ENCODE measurements at places on chromosomes 6 and 20.

DNA sequence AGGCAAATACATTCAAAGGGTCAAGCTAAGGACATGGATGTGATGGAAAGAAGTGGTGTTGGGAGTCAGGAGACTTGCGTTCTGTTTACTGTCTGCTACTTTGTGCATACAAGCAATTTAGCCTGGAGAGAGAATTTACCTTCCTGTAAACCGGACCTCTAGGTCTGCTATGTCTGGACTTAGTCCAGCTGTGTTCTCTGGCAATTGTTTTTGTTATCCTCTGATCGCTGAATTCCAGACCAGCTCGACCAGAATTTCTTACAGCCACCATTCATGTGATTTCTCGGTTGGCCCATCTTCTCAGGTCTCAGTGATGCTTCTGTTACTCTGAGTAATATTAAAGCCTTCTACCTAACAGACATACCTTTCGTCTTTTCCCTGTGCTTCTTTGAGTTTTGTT, 75.2 kb downstream of the LRRC1 start:
- no peak for DNase-seq

DNA sequence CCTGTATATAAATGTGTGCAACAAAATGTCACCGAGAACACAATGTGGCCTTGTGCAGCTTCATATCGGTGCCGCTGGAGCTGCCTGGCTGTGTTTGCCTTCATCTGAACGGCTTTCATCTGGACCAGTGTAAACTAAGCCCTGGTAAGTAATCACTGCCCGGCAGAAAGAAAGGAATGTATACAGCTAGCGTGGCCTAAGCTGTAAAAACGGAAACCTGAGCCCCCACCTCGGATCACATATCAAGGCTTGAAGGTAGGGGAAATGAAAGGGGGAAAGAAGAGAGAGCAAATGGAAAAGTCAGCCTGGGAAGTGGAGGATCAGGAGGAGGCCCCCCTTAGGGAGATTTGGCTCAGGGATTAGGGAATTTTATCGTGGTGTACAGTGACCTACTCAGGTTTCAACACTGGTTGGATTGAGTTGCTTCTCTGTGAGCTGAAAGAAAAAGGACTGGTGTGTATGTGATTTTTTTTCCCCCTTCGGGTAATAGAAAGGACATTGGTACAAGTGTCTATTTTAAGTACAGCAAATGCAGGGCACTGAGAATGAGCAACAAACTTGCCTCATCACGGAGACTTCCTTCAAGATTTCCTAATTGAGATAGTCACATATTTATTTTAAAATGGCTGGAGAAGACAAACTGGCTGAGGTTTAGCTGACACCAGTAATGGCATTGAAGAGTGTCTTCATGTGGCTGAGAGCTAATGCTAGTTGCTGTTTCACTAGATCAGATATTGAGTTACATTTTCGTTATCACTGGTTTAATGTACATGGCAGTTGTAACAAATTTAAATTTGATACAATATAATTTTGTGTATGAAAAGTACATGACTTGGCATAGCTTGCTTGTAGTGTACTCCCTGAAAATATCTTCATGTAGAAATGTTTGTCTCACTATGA, 3.5 kb downstream of the SOBP start:
- no peak for DNase-seq

DNA sequence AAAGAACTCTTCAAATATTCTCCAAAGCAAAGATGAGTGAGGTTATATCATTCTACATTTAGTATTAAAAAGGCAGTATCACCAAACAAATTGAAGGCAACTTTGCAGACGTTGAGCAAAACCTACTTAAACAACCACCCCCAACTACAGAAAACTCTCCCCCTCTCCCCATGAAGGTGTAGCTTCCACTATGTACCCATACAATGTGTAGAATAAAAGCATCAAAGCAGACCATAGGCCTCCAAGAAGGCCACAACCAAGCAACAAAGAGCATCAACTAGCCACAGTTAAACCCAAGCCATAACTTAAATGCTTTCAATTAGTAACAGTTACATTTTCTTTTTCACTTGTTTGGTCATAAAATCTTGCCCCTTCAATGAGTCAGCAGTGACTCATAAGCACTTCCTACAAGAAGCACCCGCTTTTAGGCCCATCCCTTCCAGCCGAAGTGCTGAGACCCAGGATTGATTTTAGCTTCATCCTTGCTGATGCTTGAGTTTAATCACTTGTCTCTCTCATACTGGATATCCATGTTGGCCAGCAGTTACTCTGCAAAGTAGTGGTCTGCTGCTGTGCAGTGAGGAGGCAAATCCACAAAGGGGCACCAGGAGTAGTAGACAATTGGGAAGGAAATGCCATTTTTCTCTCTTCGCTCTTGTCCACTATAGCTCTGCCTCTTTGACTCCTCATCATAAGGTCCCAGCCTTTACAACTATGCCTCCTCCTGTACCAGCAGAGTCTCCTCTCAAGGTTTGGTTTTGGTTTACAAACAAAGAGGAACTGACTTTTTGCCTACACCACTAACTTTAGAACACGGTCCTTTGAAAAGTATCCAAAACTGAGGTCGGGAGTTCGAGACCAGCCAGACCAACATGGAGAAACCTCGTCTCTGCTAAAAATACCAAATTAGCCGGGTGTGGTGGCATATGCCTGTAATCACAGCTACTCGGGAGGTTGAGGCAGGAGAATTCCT, 8.4 kb upstream of the NUP153 start:
- peak; percentile 82 for DNase-seq

GRCh38 chr6:52221302-52221701, 23.0 kb downstream of the IL17F start:
- DNase-seq: no peak

- no peak for DNase-seq
These were observed 14.4 kb downstream of the JARID2 start for GRCh38 chr6:15260099-15260821.

DNA sequence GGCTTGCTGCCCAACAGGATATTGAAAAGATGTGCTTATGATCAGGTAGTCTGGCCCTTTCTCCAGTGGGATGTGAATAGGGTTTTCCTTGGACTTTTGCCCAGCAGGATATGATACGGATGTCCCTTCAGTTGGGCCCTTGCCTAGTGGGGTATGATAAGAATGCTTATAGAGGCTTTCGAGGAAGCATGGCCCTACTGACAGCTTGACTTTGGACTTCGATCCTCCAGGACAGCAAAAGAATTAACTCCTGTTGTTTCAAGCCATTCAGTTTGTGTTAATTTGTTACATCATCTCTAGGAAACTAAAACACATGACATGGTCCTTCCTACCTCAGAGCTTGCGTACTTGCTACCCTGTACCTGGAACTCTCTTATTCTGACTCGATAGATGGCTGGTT, 9.7 kb upstream of the ZNF334 start:
- no peak for DNase-seq

DNA sequence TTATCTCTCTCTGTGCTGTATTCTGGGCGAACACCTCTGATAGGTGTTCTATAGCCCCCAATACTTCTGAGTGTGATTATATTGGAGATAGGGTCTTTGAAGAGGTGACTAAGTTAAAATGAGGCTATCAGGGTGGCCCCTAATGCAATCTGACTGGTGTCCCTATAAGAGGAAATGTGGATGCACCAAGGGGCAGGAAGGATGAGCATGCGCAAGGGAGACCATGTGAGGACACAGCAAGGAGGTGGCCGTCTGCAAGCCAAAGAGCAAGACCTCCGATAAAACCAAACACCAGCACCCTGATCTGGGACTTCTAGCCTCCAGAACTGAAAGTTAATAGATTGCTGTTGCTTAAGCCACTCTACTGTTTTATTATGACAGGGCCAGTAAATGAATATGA, 69.2 kb downstream of the CHMP4B start:
- DNase-seq: no peak

GRCh38 chr6:99591673-99592364, 14.8 kb upstream of the PRDM13 start:
- no peak for DNase-seq

GRCh38 chr20:33947709-33948295, 45.9 kb upstream of the RALY start:
- no peak for DNase-seq

DNA sequence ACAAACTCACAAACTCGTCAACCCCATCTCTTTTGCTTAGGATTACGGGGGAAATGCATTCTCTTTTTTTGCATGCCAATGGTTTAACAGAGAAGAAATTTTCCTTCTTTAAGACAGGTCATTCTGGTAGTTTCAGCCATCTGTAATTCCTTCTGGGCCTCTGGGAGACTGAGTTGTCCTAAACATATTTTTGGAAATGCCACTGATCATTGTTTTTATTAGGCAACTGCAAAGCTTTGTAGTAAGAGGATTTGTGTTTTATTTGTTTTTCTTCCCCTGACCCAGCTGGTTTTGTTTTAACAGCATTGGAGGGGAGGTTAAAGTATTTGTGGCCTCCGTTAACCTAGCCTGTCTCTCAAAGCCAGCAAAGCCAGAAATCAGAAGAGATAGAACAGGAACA, 73.1 kb upstream of the ISM1 start:
- no peak for DNase-seq
